ENCODE measurements at places on chromosomes 12 and 14. TPM values are rescaled to one million over a fixed set of nuclear protein-coding genes. Genes with fewer than 3 reads are reported as not detected.

Gene DHH
- total RNA-seq, result 0.97 TPM

GRCh38 chr14:60051721-60052221 lies 40.0 kb upstream of the PCNX4 start:
- no peak for DNase-seq

- DNase-seq, result no peak
These were observed 95.8 kb upstream of the NCOR2 start for GRCh38 chr12:124663206-124663605.

DNA sequence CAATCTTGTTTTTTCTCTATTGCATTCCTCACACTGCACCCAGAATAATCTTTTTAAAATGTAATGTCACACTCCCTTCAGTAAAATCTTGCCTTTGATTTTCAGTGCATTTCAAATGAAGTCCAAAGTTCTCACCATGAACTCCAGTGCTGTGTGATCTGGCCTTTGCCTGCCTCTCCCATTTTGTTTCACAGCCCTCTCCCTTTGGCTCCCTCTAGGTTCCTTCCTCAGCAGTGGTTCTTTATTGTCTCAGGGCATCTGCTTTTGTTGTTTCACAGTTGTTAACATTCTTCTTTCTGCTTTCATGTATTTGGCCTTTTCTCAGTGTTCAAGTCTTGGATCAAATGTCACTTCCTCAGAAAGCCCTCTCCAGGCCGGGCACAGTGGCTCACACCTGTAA lies 84.5 kb upstream of the AMN1 start:
- no peak for DNase-seq

GRCh38 chr12:697481-697880 lies 34.2 kb upstream of the NINJ2 start:
- no peak for DNase-seq

GRCh38 chr12:26028953-26029735 lies 70.7 kb downstream of the RASSF8 start:
- no peak for DNase-seq

- DNase-seq, result peak; percentile 39
These were observed 53.1 kb downstream of the SIX6 start for GRCh38 chr14:60561845-60562746.
